ENCODE measurements at places on chromosomes 7 and 10.

- DNase-seq: no peak
Measured at GRCh38 chr10:114516356-114516755, 112.1 kb upstream of the AFAP1L2 start.

- DNase-seq: no peak
Measured at GRCh38 chr10:8071666-8072065, 17.2 kb downstream of the GATA3 start.

DNA sequence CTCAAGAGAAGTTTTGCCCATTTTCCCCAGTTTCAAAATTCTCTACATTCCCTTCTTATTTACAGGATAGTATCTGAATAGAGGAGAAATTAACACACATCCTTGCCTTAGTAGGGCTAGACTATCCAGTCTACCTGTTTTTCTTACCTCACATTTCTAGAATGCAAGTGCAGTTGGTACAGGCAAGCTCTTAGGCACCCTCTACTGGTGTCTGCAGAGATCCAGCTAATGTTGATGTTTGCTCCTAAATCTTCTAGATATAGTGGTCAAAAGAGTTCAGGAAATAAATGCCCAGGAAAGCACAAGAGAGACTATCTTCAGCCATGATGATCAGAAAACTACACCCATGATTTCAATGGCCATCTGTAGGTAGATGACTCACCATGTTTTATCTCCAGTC, 205.3 kb downstream of the HTR7 start:
- no peak for DNase-seq

GRCh38 chr10:132634241-132634946, 96.8 kb downstream of the INPP5A start:
- DNase-seq: peak; percentile 27

GRCh38 chr10:122441961-122442360, 12.5 kb upstream of the ARMS2 start:
- DNase-seq: no peak

DNA sequence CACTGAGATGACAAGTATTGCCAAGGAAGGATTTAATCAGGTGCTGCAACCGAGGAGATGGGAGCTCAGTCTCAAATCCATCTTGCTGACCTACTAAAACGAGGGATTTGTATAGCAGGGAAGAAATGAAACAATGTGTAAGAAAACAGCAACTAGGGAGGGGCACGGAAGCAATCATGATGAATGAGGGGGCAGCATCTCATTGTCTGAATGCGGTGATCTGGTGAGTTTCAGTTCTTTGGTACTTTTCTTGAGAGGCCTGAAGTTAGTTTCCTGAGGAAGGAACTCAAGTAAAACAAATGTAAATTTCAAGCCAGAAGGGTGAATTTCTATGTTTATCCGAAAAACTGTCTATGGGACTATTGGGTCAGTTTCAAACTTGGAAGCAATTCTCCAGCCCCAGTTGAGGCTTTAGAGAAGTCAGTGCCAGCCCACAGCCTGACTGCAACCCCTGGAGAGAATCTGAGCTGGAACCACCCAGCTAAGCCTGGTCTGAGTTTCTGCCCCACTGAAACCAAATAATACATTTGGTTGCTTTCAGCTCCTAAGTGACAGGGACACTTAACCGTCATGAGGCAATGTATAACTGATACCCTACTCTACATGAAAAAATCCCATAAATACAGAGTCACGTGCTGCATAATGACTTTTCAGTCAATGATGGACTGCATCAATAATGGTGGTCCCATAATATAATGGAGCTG, 45.8 kb upstream of the TNS3 start:
- DNase-seq: no peak

DNA sequence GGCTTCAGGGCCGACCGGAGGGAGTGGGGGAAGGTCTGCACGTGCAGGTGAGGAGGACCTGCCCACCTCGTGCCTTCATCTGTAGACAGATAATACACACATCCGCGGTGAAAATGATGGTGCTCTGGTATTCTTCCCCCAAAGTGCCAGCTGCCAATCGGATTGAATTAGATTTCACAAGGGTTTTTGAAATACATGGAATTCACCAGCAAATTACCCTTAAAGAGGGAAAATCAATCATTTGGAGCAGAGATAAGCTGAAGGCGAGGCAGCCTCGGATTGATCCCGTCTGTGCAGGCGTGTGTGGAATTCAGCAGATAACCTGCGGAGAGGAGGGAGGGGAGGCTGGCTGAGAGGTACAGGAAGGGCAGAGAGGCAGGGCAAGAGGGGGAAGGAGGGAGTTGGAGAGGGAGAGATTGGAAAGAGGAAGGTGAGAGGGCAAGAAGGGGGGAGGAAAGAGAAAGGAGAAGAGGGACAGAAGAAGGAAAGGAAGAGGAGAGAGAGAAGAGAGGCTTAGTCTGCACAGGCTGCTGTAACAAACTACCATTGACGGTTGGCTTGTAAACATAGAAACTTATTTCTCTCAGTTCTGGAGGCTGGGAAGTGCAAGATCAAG, 84.2 kb downstream of the C10orf105 start:
- no peak for DNase-seq

GRCh38 chr7:108063520-108063933, 60.6 kb upstream of the LAMB1 start:
- DNase-seq: peak; percentile 64

GRCh38 chr7:123797673-123798531, 47.1 kb upstream of the HYAL4 start:
- no peak for DNase-seq

DNA sequence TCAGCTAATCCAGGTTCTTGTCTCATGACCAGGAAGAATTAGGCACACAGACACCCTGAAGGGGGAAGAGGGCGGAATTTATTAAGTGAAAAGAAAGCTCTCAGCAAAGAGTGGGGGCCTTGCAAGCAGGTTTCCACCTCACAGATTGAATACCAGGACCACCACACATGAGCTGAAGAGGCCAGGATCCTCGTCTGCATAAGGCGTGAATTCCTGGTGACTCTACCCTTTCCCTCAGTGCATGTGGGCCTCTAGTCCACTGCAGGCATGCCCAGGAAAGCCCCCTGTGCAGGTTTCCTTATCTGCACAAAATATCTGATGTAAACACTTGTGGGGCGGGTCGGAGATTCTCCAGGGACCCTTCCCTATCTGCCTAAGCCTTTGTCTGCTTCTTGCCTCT, 782.1 kb upstream of the LRRN3 start:
- no peak for DNase-seq

- no peak for DNase-seq
Measured at GRCh38 chr7:106640368-106641141, 20.4 kb downstream of the CCDC71L start.

GRCh38 chr10:121108051-121108450, 256.9 kb downstream of the WDR11 start:
- no peak for DNase-seq

DNA sequence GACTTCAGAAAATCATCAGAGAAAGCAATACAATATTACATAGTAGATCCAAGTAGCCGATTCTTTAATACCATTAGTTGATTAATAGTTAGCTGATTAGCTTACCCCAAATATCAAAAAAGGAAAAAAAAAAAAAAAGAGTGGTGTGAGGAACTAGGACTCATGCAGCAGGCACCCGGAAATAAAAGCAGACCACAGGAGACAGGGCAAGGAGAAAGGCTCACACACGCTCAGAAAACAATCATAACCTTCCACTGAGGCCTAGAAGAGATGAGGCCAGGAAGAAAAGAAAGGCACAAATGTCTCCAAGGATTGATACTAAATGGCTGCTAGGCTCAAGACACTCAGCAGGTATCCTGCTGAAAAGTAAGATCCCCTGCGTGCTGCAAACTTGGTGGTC, 25.9 kb downstream of the TRDMT1 start:
- DNase-seq: no peak

GRCh38 chr10:10591715-10592341, 425.8 kb upstream of the CELF2 start:
- no peak for DNase-seq

- no peak for DNase-seq
Measured at GRCh38 chr7:87364246-87364645, 18.8 kb downstream of the CROT start.

DNA sequence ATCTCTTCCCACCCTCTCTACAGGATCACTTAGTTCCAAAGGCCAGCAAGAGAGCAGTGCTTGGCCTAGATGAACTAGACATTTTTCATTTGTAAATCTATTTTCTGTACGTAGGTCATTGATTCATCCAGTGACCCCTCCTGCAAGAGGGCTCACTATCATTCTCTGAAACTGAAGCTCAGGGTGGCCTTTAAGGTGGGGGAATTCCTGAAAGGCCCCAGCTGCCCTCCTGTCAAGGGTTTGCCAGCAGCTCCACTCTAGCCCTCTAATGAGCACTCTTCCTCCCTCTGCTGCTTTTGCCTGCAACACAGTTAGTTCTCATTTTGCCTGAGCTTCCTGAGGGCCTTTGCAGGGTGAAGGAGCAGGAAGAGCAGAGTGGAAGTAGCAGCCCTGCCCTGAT, 41.2 kb downstream of the LRRC18 start:
- no peak for DNase-seq

- DNase-seq: no peak
Measured at GRCh38 chr10:72024596-72024995, 60.4 kb downstream of the CHST3 start.

- no peak for DNase-seq
Measured at GRCh38 chr7:149140831-149141230, 6.4 kb upstream of the ZNF398 start.

GRCh38 chr7:96547371-96547811, 162.3 kb downstream of the SEM1 start:
- DNase-seq: no peak

GRCh38 chr10:58348571-58349033, 13.8 kb downstream of the UBE2D1 start:
- DNase-seq: no peak

DNA sequence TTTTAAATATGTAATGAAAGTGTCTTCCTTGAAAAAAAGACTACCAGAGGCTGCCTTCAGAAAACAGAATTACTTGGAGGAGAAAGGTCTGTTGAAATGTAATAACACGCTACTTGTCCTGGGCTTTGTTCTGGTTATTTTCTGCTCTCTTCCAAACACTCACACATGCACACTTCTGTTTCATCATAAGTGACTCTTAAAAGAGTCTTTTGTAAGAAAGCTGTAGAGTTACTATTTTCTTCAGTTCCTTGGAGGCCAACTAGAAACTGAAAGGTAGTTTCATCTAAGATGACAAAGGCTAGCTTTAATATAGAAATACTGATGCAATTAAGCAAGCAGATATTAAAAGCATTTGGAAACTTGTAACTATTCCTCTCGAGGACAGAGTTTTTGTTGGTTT, 39.1 kb downstream of the TASOR2 start:
- DNase-seq: no peak

- no peak for DNase-seq
Measured at GRCh38 chr10:21831986-21832820, 171.3 kb downstream of the DNAJC1 start.

DNA sequence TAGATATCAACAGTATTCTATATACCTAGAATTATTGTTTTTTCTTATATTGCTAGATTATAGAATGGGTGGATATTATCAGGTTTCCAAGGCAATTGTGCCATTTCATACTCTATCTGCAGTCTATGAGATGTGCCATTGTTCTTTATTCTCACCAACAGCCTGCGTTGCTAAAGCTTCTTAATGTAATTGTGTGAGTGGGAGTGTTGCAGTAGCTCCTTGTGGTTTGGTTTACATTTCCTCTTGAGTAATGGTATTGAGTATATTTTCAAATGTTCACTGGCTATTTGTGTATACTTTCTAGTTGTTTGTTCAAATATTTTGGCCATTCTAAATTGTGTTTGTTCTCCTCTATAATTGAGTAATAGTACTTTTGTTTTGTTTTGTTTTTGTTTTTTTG, 199.2 kb downstream of the TFEC start:
- DNase-seq: no peak

- no peak for DNase-seq
Measured at GRCh38 chr10:6669269-6669859, 89.3 kb upstream of the PRKCQ start.

DNA sequence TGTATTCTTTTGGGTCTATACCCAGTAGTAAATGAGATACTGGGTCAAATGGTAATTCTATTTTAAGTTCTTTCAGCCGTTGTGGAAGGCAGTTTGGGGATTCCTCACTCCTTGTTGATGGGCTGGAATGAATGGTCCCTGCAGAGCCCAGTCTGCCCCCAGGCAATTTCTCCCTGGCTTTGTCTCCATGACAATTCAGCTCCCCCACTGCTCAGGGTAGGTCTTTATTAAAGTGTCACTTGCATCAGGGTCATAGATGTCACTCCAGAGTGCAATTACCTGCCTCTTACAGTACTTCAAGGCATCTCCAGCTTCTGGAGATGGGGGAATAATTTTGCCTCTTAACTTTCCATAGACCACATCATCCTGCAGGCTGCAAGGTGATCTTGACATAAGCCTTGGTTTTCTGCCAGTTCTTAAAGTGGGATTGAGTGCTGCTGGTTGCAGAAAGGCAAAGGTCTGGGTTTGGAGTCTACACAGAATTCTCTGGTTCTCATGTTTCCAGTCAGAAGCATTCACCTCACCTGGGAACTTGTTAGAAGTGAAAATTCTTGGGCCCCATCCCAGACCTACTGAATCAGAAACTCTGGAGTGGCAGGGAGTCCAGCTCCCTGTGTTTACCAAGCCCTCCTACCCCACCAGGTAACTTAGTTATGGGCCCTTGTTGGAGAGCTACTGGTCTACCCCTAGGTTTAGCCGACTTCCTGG, 442.4 kb downstream of the GALNT17 start:
- no peak for DNase-seq

DNA sequence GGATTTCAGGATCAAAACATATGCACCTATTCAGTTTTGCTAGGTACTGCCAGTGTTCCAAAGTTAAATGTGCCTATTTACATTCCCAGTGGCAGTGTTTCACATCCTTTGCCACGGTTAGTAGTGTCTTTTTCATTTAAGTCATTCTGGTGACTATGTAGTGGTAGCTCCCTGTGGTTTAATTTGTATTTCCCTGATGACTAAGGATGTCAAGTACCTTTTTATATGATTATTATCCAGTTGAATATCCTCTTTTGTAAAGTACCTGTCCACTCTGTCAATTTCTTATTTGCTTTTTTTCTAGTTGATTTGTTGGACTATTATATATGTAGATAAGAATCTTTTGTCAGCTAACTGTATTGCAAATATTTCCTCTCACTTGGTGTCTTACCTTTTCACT, 45.1 kb downstream of the TMEM60 start:
- no peak for DNase-seq

DNA sequence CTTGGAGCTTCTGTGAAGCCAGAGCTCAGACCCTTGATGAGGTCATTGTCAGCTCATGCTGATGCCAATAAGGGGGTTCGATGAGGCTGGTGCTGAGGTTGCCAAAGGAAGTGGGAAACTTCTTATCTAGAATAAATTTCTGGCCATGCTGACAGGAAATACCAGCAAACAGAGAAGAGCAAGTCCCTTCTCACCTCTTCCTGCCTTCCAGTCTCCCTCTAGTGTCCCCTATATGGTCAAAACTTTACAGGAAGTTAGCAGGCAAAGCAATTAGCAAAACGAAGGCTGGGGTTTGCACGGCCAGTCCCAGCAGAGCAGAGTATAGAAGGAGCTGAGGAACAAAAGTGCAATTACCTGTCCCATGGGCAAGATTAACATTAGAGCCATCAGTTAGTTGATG, 15.1 kb upstream of the NEUROG3 start:
- DNase-seq: no peak

DNA sequence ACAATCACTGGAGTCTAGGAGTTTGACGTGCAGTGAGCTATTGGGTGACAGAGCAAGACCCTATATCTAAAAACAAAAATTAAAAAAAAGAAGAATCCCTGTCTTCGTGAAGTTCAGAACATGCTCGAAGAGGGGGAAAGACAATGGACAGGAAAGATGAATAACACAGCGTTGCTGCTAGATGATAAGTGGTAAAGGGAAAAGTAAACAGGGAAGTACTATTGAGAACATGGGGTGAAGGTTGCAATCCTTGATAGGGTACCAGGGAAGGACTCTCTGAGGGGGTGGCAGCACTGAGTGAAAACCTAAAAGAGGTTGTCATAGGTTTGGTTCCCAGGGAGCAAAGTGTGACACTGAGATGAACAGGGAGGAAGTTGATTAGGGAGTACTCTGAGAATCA, 2.8 kb upstream of the ABRAXAS2 start:
- DNase-seq: no peak
